ENCODE measurements at places on chromosomes 16 and 17.

DNA sequence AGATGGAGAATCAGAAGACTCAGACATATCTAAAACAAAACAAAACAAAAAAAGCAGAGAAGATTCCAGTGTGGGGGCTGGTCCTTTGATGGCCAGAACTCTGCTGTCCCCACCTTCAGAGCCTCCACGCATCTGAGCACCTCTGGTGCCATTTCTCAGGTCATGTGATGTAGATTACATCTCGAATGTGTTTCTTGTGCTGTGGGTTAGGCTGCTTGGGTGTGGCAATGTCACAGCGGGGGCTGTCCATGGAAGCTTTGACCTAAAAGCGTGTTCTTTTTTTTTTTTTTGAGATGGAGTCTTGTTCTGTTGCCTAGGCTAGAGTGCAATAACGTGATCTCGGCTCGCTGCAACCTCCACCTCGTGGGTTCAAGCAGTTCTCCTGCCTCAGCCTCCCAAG, 51.2 kb downstream of the PLD6 start:
- no peak for DNase-seq

GRCh38 chr16:72313903-72314302, 141.9 kb upstream of the PMFBP1 start:
- DNase-seq: no peak

- no peak for DNase-seq
Measured at GRCh38 chr17:66843627-66844026, 8.7 kb downstream of the CACNG5 start.

GRCh38 chr17:65952015-65952414, 239.9 kb downstream of the CEP112 start:
- DNase-seq: no peak

- DNase-seq: no peak
Measured at GRCh38 chr17:48539177-48539576, 5.7 kb downstream of the HOXB2 start.

DNA sequence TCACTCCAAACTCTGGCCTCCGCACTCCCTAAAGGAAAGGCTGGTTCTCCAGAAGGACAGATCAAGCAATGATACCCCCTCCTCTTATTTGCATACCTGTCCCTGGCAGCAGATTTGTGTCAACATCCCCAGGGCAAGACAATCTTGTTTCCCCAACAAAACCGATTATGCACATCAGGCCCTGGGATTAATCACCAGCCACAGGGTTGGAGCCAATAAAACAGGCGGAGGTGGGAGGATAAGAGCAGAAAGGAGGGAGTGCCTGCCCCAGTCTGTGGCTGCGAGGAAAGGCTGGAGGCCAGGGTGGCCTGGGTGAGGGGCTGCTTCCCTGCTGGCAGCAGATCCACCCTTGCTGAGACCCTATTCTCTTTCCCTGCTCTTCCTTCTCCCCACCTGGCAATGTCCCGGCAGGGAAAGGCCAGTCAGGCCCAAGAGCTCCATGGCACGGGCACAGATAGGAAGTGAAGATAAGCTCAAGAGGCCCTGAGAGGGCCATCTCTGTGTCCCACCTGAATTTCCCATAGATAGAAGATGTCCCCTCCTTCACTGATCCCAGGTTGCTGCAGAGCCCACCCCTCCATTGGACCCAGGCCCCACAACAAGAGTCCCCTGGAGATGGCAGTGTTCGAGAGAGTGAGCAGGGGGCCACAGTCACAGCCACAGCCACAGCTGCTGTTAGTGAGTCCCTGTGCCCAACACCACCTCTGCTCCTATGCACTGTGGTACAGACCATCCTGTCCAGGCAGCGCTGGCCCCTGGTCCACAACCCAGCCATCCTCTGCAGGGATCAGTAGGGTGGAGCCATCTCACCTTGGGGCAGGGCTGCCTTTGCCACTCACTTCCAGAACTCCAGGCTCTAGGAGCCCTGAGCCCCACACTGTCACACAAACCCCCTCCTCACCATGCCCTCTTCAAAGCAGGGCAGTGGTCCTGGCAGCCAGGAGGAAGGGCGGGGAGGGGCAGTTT, 137.5 kb downstream of the SDK2 start:
- DNase-seq: peak; percentile 39

DNA sequence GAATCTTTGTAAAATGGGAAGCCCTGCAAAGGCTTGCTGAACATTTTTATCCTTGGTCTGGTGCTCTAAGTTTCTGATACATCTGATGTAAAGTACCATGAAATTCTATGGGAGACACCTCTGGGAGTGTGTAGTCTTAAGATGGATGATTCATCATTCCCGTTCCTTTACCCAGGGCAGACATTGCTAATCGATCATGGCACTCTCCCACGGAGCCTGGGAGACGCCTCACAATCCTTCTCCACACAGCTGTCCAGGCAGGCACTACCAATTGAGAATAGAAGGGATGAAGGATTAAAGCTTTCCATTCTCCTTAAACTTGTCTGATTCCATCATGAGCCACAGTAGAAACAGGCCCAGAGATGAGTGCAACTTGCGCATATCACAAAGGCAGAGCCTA, 144.8 kb downstream of the GSG1L start:
- DNase-seq: no peak

GRCh38 chr17:76152591-76152990, 11.5 kb upstream of the FOXJ1 start:
- DNase-seq: no peak

DNA sequence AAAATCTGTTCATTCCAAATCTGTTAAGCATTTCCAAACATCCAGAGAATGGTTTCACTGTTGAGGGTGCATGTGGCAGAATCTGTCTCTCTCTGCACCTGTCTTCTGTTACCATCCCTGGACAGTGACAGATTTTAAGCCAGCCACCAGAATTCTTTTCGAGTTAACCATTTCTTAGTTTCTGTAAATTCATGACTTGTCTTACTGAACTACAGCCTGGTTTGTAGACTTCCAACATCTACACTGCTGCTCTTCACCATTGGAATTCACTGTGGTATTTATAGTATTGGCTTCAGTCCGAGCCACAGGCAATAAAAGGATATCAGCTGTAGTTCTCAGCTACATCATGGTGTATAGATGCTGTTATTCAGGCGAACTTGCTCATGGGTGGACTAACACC, 47.6 kb downstream of the GOSR1 start:
- no peak for DNase-seq

All from NCI-H2081 treated with DMSO at 0.1 percent for 48 hours (cell line).